ENCODE measurements at places on chromosomes 1 and 21.

DNA sequence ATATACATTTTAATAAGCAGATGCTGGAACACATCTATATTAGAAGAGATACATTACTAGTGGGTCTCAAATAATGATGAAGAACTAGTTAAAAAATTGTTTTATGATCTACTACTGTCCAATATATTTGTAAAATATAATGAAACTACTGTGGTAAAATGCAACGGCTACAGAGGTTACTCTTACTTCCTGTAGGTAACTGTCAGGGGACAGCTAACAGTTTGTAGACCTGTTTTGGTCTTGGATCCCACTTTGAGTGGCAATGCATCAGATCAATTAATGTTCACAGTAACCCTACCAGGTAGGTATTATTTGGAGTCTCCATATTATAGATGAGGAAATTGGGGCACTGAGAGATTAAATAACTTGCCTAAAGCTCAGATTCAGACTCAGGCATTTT lies 26.7 kb upstream of the MYSM1 start:
- DNase-seq: no peak

- no peak for DNase-seq
Observed at GRCh38 chr1:41048540-41048939, 27.0 kb upstream of the SLFNL1 start.

- DNase-seq: no peak
Observed at GRCh38 chr1:10057796-10058195, 25.0 kb downstream of the UBE4B start.

DNA sequence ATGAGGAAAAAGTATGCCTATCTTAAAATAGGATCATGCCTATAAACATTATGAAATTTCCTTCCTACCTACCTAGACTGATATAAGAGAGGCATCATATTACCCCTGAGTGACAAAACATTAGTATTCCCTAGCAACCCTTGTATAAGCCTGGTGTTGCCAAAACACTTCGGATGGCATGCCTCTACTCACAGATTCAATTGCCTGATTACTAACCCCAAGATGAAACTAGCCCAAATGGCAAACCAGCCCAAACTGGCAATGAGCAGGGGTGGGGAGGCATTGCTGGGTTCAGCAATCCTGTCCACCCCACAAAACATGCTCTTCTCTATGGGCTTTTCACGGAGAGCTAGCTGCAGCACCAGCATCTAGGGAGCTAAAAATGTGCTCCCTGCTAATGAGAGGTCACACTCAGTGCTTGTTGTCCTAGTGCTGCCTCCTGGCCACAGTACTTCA lies 13.9 kb downstream of the PALMD start:
- peak; percentile 21 for DNase-seq

DNA sequence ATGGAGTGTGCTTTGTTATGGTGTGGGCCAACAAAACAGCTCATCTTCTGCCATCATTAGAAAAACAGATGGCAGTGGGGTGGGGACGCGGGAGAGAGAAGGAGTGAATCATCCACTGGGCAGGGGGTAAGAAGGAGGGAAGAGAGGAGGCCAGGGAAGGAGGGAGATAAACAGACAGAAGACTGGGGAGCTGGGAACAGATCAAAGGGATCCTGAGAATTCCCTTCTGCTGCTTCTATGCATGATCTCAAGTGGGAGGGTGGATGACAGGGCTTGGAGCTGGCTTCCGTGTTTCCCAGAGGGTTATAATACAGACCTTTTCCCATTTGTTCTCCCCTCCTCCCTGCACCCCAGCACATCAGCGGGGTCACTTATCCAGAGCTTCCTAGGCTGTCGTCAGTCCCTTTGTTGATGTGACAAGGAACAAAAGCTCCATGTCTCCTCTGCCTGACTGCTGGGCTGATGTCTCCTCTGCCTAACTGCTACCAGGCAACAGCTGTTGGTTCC lies 338.6 kb downstream of the PAPPA2 start:
- DNase-seq: peak; percentile 79

DNA sequence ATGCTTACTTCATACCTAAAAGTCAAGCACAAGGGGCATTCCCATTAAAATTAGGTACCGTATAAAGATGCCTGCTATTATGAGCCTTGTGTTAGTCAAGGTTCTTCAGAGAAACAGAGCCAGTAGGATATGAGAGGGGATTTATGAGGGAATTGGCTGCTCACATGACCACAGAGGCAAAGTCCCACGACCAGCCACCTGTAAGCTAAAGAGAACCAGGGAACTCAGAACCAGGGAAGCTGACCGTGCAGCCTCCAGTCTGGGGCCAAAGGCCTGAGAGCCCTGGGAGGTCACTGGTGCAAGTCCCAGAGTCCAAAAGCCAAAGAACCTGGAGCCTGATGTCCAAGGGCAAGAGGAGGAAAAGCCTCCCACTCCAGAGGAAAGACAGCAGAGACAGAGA lies 20.0 kb downstream of the PIGM start:
- no peak for DNase-seq

DNA sequence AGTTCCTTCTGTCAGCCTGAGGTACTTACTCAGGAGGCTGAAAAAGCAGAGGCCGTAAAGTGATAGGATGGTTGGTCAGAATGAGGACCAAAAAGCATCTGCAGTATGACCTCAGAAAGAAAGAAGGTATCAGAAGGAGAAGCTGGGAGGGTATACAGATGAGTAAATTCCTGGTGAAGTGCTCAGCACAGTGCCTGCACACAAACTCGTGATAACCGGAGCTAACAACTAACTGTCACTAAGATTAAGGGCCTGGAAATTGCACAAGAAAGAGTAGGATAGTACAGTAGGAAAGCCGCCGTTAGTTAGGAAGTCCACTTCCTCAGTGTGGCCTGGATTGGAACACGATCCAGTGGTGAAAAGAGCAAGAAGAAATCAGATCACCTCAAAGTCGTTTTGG lies 62.6 kb downstream of the VPS26C start:
- no peak for DNase-seq

DNA sequence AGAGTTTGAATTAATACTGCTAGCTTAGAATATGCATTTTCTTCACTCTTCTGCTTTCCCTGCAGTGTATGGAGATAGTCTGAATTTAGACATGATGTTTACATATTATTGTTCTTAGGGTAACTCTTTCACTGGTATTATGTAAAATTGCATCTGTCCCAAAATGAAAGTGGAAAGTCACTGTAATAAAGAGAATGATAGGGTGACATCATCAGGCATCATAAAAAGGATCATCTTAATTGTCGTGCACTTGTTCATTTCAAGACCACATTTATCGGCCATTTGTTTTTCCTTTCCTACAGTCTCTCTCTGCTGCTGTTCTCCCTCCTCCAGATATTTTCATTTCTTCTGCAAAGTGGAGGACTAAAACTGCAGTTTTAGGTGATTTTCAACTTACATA lies 61.9 kb upstream of the ZNF281 start:
- no peak for DNase-seq

GRCh38 chr1:225712391-225712790 lies 59.5 kb upstream of the ENAH start:
- peak; percentile 24 for DNase-seq

DNA sequence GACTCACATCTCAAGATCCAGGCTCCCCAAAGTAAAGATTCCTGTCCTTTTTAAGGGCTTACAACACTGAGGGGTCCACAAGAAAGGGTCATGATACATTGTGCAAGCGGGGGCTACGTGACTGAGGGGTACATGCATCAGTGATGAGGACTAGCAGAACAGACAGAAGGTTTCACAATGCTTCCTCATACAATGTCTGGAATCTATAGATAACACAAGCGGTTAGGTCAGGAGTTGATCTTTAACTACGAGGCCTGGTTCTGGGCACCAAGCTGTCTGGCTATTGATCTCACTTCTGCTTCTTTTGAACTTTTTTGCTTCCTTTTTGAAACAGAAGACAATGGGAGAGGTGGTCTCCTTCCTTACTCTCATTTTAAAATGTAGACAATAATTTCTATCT lies 718.6 kb downstream of the AMY1C start:
- DNase-seq: no peak

DNA sequence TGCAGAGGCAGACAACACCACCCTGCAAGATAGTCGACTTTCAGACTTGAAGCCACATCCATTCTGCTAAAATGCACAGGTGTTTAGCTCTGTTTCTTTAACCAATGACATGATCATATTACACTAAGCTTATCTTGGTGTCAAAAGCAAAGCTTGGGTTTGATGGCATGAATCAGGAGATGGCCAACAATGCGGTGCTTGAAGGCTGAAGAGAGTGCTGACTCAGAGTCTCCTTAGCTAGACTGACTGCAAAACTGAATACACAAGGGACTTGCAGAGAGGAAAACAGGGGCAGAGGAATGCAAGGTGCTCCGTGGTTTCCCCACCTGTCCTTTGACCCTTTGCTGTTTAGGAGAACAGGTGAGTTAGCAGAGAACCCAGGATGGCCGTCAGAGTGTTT lies 262.6 kb downstream of the SIPA1L2 start:
- DNase-seq: no peak

DNA sequence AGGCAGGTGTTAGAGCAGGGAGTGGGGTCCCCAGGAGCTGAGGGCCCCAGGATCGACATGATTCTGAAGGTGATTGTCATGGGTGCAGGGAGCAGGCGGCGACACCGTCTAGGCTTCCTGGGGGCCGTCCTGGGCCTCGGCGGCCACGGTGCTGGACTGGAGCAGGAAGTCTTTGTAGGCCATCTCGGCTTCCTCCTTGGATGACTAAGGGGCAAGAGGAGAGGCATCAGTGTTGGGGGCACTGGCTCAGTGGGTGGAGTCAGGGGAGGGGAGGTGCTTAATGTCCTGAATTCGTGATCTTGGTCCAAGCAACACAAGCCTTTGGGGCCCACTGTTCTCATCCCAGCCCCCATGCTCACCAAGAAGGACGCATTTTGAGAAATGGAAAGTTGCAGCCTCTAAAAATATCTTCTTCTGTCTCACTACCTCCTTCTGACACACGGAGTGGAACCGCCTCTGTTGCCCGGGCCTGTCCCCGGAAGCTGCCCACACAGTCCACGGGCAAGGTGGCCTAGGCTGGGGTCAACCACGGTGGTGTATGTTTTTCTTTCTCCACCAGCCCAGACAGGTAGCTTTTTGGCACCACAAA lies 8.6 kb upstream of the FCMR start:
- DNase-seq: no peak

DNA sequence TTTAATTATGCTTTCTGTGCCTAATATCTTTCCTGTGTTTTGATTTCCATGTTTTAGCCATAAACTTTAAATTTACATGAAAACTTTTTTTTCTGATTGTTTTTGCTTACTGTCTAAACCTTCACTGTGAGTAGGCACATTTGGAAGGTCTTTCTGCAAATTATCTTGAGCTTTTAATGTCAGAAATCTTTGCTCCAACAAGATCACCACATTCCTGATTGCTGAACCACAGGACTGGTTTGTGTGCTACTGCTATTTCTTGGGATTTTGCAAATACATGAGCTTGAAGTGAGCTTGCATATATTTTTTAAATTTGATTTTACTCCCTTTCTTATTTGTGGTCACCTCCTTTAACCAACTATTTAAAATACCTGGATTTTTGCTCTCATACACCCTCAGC lies 61.3 kb downstream of the PTBP2 start:
- peak; percentile 8 for DNase-seq

DNA sequence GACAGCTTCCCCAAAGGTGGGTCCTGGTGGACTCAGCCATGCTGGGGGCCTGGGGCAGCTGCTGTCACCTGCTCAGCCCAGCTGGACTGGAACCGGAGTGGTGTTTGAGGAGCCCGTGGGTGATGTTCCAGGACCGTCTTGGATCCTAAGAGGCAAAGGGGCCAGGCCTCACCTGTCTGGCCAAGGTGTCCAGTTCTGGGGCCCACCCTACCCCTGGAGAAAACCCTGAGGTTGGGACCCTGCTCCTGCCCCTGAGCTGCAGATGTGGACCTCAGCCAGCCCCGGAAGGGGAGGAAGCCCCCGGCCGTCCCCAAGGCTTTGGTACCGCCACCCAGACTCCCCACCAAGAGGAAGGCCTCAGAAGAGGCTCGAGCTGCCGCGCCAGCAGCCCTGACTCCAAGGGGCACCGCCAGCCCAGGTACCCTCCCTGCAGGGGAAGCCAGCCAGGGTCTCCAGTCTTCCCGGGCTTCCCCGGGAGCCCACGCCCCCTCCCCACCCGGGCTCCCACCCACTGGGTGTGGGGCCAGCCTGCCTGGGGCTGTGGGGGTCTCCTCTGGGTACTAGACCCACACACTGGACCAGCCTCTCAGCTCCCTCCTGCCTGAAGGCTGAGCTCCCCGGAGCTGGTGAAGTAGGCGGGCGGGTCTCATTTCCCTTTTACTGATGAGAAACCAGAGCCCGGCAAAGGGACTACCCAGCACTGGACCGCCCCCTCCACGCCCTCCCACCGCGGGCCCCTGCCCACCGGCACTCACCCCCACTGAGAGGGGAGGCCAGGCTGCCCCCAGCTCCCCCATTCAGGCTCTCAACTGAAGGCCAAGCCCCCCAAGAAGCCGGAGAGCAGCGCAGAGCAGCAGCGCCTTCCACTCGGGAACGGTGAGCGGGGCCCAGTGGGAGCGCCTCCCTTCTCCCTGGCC lies 1.3 kb downstream of the AIRE start:
- DNase-seq: no peak

- DNase-seq: no peak
Observed at GRCh38 chr1:116770625-116771024, 16.4 kb downstream of the CD2 start.

DNA sequence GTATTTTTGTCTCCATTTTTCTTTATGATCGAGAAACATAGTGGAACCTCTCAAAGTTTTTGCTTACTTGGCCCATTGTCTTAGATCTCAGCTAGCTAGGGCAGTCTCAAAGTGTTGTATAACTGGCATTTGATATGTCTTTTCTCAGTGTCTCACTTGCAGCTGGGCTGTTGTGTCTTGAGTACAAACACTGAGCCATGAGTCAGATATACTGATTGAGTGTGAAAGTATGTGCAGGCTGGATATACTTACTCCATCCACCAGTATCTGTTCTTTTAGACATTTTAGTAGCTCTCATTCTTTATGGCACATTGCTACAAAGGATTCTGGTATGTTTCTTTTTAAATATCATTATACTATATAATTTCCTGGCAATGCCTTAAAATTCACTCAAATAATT lies 14.3 kb upstream of the GPR52 start:
- peak; percentile 44 for DNase-seq

DNA sequence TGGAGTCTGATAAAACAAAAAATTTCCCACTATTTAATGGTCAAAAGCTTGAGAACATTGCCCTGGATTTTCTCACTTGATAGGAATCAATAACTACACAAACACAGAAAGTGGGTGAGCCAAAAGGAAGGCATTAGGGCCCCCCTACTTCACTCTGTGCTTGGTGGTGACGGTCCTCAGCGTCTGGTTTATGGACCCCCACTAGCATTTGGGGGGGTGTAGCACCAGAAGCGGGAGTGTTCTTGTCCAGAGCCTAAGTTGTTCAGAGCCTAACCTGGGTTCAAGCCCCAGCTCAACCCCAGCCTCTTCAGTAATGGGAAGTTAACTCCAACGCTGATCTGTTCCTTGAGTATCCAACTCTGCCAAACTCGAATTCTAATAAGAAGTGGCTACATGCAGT lies 33.1 kb downstream of the STPG1 start:
- DNase-seq: no peak

GRCh38 chr1:42419126-42419821 lies 36.5 kb downstream of the ZMYND12 start:
- no peak for DNase-seq

DNA sequence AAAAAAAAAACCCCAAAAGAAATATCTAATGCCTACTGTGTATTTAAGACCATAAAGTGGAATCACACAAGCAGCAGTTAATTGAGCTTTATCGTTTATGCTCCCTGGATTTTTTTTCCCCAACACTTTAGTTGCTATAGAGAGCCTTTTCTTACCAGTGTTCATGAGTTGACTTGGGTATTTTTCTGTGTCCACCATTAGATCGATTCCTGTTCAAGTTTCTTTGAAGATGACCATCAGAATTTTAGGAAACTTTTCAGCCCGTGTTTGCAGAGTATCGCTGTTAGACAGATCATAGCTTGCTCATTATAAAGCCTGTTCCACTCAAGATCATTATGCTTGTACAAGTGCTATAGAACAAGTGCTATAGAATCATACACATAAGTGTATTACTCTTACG lies 1.5 kb downstream of the RALGPS2 start:
- DNase-seq: no peak
